Lung (tissue), 17 donors: ENCODE measurements at places on chromosomes 2 and 18. TPM values are rescaled to one million over a fixed set of nuclear protein-coding genes. Genes with fewer than 3 reads are reported as not detected.
A peak's percentile ranks its signal among the peaks of the same experiment; 100 is the strongest.

ARL4C gene
- 13.7 TPM for total RNA-seq

CYP27C1 gene
- 2.9 TPM for total RNA-seq

CHRND gene
- not detected for total RNA-seq

REG3A gene
- not detected for total RNA-seq

INPP5D gene
- 26.1 TPM for total RNA-seq

FRZB gene
- 2.0 TPM for total RNA-seq

HTR2B gene
- total RNA-seq = 0.09 TPM

CXCR4 gene
- total RNA-seq = 23.6 TPM

DNA sequence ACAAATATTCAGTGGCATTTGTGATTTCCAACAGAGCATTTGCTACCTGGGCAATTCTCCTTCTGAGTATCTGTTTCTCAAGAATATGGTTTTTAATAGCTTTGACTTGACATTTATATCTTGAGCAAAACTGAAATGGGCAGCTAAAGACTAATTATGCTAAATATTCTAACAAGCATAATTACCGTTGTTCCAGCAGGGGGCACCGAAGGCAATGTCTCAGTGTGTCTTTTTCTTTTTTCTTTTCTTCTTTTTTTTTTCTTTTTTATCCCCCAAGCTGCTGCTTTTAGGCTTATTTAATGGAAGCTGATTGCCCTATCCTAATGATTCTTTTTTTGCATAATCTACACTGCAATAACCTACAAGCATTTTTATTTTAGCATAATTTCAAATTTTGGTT lies 138.9 kb upstream of the NABP1 start:
- no peak overlapping the region for H3K4me3 ChIP-seq
- H3K27me3 ChIP-seq = no peaks in the 10 kb centered on the region
- peak; percentile 70 for DNase-seq
- no peak overlapping the region for H3K27ac ChIP-seq
- peaks cover 10% of the 10 kb centered on the region for H3K4me1 ChIP-seq
- no peaks in the 10 kb centered on the region for H3K36me3 ChIP-seq

DNA sequence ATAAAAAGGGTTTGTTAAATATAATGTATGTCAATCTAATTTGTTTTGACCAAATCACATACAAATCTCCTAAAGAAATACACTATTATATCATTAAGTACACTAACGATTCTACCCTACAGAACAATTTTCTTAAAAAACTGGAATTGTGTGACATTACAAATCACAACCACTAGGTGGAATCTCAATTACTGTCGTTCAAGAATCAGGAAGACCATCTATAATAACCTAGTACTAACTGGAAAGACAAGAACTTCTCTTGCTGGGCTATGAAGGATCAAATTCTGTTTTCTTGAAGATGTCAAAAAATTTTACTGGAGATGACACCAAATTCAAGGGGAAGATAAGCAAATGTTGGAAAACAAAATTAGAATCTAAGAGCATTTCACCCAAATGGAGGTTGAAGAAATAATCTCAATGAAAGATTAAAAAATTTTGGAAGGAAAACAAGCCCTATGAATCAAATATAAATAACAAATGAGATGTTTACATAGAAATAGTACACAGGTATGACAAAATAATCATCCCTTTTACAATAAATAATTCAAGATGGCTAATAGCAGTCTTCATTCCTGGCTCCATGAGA lies 110.9 kb downstream of the STK39 start:
- no peaks in the 10 kb centered on the region for H3K4me1 ChIP-seq
- no peaks in the 10 kb centered on the region for H3K27me3 ChIP-seq
- peaks cover 3% of the 10 kb centered on the region for H3K36me3 ChIP-seq
- H3K4me3 ChIP-seq = no peak overlapping the region
- no peak for DNase-seq
- H3K27ac ChIP-seq = no peak overlapping the region

DNA sequence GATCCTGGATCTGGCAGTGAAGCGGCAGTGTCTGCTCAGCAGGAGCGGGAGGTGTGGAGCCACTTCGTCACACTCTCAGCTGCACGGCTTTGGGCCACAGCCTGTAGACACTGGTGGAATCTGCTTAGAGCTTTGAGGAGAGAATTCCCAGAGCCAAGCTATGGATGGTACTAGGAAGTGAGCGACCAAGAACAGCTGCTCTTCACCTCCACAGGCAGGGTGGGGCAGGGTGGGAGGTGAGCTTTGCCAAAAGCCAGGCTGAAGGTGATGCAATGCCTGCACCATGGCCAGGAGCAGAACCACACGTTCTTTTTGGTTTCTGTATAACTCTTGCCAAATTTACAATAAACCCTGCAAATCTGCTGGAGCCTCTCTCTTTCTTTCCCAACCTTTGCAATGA lies 226.1 kb downstream of the ANKRD30B start:
- H3K27ac ChIP-seq = no peak overlapping the region
- H3K27me3 ChIP-seq = no peaks in the 10 kb centered on the region
- H3K36me3 ChIP-seq = no peaks in the 10 kb centered on the region
- no peak for DNase-seq
- H3K4me1 ChIP-seq = no peaks in the 10 kb centered on the region

- no peak overlapping the region for H3K27ac ChIP-seq
- no peaks in the 10 kb centered on the region for H3K36me3 ChIP-seq
- H3K4me1 ChIP-seq = no peaks in the 10 kb centered on the region
- H3K27me3 ChIP-seq = no peaks in the 10 kb centered on the region
Observed at GRCh38 chr2:133518700-133519344, 49.4 kb downstream of the NCKAP5 start.

DNA sequence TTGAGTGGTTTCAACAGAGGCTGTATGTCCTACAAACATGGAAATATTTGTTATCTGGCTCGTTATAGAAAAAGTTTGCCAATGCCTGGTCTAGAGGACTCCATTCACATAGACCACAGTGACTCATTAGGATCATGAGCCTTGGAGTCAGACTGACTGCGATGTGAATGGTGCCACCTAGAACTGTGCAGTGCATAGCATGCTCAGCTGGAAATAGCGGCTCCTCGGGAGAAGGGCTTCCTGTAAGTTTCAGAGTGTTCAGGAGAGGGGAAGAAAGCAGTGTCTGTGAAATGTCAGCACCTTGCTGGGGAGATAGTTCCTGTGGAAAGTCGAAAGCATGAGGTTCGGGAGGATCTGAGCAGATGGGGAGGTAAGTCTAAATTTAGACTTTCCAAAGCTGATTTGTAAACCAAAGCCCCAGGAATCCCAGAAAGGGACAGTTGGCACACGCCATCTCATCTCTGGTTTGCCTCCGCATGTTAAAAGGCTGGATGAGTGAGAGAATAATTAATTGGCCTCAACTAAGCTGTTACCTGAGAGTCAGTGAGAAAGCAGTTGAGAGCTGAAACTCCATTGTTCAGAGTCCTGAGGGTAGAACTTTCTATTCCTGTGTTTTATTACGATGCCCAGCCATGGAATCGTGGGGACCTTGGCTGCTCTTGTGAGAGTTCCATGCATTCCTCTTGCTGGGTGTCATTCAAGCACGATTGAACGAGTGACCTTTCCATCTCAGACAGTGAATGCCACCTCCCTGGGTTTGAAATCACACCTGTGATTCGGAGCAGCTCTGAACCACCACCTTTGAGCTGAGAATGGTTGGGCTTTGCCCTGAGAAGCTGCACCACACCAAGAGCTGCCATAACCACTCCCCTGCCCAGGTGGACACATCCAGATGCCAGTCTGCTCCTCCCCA lies 99.5 kb downstream of the MAPK4 start:
- H3K27me3 ChIP-seq = no peaks in the 10 kb centered on the region
- DNase-seq = no peak
- H3K4me1 ChIP-seq = no peaks in the 10 kb centered on the region
- no peak overlapping the region for H3K4me3 ChIP-seq
- H3K36me3 ChIP-seq = no peaks in the 10 kb centered on the region
- H3K27ac ChIP-seq = peak overlapping the region; percentile 89

DNA sequence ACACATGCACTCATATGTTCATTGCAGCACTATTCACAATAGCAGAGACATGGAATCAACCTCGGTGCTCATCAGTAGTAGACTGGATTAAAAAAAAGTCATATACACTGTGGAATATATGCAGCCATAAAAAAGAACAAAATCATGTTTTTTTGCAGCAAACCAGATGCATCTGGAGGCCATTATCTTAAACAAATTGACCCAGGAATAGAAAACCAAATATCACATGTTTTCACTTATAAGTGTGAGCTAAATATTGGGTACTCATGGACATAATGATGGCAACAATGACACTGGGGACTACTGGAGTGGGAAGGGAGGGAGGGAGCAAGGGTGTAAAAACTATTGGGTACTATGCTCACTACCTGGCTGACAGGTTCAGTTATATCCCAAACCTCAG lies 792.6 kb downstream of the EPHA4 start:
- no peaks in the 10 kb centered on the region for H3K36me3 ChIP-seq
- peaks cover 6% of the 10 kb centered on the region for H3K4me1 ChIP-seq
- no peak overlapping the region for H3K4me3 ChIP-seq
- H3K27me3 ChIP-seq = no peaks in the 10 kb centered on the region
- no peak for DNase-seq

DNA sequence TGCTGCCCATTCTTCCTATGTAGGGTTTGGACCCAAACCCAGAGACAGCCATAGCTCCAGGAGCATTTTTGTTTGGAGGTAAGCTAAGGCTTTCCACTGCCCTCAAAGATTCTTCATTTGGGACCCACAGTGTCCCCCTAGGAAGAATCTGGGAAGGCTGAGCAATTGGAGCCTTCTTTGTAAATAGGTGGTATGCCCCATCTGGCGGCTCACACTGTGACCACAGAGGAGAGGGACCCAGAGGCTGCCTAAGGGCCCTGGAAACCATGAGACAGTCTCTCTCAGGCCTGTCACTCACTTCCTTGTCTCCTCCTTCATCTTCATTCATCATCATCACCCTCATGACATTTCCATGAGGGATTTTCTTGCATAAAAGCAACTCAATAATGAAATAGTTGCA lies 215.4 kb upstream of the OSR1 start:
- H3K36me3 ChIP-seq = no peaks in the 10 kb centered on the region
- DNase-seq = no peak
- H3K4me3 ChIP-seq = no peak overlapping the region
